Cerebellar cortex (tissue), 1 donor: ENCODE measurements at places on chromosomes 4 and X.
A peak's percentile ranks its signal among the peaks of the same experiment; 100 is the strongest.

GRCh38 chrX:107744868-107745267 lies 30.7 kb downstream of the TSC22D3 start:
- DNase-seq = no peak

DNA sequence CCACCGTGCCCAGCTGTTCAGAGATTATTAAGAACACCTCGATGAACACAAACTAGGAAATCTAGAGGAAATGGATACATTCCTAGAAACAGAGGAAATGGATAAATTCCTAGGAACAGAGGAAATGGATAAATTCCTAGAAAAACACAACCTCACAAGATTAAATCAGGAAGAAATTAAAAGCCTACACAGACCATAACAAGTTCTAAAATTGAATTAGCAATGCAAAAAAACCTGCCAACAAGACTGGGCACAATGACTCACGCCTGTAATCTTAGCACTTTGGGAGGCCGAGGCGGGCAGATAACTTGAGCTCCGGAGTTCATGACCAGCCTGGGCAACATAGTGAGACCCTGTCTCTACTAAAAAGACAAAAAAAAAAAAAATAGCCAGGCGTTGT lies 13.1 kb upstream of the IDS start:
- no peak for DNase-seq

DNA sequence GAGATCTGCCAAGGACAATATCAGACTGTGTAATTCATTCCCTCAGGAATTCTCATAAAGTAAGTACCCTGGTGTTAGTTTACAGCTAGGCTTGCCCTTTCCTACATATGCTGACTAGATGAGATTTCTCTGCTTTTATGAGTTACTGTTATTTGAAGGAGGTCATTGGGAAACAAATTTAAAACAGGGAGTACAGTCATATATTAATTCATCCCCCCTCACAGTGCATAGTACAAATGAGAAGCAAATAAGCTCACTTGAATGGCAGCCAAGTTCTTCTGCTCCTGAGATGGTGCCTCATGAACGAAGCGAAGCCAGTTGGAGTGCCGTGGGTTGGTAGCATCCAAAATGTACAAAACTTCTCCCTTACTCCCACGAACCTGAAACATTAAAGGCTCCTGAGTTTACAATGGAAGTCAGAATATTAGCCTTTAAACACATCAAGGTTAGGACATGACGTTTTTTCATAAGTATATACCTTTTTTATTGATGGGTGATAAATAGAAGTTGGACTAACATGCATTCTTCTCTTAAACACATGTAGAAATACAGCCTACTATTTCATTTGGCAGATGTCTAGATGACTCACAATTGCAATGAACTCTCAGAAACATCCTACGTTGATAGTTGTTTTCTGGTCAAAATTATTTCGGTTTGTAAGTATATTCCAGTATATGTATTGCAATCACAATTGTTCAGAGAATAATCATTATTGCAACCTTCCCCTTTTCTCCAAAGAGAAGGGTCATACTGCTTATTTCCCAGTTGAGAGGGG lies 69.2 kb downstream of the PRDM5 start:
- DNase-seq = no peak

DNA sequence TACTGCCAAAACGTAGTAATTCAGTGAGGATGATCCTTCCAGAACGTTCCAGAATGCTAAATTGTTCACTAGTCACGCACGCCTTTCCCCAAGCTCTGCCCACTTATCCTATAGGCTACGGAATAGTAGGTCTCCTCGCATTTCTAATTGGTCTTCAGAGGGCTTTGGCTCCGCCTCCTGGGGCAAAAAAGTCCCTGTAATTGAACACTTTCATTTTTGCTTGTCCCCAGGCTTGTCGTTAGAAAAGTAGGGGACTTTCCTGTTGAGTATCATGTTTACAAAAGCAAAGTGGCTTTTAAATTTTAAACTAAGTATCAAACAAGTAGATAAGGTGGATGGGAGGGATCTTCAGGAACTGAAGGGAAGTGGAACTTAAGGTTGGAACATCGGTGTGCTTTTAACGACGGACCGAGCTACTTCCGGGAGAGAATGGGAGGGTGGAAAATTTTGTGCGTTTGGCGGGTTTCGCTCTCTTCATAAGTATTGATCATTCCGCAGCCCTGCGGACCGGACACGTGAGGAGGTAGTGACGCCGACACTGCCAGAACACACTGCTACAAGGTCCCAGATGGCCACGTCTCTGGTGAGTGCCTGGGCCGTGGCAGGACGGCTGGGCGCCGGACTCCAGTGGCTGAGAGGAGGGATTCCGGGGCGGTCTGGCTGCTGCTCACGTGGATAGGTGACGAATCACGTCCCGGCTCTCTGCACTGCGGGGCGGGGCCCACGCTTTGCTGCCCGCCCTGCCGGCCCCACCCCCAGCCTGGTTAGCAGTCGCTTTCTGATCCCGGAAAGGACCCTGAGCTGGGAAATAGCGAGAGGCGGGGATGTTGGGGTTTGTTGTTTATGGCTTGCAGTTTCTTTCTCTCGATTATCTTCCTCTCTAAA lies at the start of gene NXT2:
NXT2 (plus strand) TSS at position 406 of the 885 bp plus-strand sequence; CDS start at position 569, 163 bp downstream.
- DNase-seq = peak; percentile 91

- DNase-seq = peak; percentile 65
These were observed 174.7 kb upstream of the GPRIN3 start for GRCh38 chr4:89482251-89482650.

GRCh38 chr4:98446499-98447375 lies 185.6 kb downstream of the RAP1GDS1 start:
- no peak for DNase-seq

DNA sequence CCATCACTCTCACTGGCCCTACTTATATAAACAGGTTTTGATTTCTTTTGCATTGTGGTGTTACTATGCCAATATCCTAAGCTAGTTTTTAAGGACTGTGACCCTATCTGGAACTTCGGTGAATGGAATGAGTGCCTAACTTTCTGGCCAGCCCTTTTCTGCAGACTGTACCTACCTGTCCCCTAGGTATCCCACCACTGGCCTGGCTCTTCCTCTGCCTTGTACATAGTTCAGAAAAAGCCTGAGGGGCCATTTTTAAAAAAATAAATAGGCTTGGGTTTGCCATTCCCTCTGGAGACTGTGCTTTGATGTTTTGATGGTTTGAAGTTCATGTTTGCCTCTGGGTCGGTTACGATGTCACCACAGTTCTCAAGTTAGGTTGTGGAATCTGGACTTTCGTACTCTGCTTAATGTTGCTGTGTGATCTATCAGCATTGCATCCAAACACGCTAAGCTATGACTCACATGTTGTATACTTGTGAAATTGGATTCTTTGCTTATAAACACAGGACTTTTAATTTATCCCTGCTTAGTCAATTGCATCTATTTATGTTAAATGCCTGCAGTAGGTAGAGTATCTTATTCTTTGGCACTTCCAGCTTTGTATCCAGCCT lies 182.0 kb downstream of the ANKRD50 start:
- DNase-seq = no peak

DNA sequence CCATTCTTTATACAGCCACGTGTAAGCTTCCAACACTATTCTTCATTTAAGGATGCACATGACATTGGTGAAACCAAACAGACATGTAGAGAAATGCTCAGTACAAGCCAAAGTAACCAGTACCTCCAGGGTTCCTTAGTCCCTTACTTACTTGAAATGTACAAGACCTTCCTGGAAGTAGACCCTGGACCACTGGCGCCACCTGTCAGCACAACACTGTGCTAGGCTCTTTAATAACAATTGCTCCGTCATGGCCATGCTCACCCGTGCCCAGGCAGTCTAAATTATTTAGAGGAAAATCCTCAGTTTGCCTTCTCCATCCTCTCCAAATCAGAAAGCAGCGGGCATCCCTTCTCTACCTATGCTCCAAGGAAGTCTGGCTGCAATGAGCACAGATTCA lies 52.7 kb downstream of the ADGRA3 start:
- no peak for DNase-seq
